Activated CD8-positive, alpha-beta memory T cell treated with anti-CD3 and anti-CD28 coated beads for 4 hours (primary cell): ENCODE measurements at places on chromosomes 16 and 17.

DNA sequence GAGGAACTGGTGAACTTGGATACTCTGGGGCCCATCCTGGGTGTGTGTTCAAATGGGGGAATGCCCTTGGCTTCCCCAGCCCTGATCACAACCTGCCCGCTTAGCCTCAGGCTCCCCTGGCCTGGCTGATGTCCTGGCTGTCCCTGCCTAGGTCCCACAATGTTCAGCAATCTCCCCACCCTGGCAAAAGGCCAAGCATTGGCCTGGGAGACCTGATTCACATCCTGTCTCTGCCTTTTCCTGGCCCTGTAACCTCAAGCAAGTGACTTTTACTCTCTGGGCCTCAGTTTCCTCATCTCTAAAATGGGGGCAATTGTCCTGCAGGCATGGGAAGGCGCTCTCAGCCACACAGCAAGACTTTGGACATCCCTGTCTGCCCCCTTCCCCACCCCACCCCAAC lies 14.4 kb downstream of the CPNE2 start:
- no peak for DNase-seq

DNA sequence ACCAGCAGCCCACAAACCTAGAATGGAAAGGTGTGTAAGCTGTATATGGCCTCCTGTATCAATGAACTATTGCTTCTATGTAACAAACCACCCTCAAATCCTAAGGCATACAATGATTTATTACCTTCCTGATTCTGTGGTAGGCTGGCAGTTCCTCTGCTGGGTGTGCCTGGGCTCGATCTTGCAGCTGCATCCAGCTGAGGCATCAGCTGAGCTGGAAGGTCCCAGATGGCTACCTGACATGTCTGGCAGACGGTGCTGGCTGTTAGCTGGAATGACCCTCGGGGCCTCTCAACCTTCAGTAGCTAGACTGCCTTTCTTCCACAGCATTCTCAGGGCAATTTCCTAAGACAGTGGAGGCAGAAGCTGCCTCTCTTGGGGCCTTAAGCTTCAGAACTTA lies 152.7 kb downstream of the RAB11FIP4 start:
- DNase-seq, result no peak

- no peak for DNase-seq
Measured at GRCh38 chr16:56607109-56607618, 1.2 kb upstream of the MT2A start.

- no peak for DNase-seq
Measured at GRCh38 chr17:33389504-33390135, 96.5 kb upstream of the ASIC2 start.

DNA sequence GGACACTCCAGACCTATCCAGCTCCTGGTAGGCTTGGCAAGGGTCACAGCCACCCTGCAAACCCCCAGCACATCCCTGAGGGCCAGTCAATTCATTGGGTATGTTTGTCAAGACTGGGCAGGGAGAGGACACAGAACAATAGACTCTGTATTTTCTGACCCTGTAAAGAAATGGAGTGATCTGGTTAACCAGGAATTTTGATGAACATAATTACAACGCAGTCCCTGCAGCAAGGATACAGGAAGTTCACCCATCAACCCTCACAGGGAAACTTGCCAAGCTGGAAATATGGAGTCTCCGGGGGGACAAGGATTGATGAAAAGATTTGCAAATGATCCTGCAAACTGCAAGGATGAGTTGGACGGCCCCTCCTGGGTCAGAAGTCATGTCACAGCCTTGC lies 126.1 kb upstream of the RCVRN start:
- no peak for DNase-seq

DNA sequence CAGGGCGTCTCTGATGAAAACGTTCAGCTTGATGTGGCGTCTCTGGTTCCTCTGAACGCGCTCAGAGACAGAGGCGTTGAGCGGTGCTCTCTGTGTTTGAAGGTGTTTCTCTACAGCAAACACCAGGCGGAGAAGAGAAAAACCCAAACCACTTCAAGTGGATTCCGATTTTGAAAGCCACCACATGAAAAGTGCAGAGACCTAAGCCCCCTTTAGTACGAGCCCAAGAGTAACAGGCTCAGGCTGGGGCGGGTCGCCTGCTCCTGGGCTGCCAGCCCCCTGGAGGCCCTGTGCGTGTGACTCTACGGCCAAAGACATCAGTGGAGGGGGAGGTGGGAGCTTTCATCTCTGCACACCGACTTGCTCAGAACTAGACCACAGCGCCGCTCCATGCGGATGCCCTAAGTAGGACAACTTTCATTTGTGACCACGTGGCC lies 328.4 kb downstream of the MAF start:
- peak; percentile 16 for DNase-seq

DNA sequence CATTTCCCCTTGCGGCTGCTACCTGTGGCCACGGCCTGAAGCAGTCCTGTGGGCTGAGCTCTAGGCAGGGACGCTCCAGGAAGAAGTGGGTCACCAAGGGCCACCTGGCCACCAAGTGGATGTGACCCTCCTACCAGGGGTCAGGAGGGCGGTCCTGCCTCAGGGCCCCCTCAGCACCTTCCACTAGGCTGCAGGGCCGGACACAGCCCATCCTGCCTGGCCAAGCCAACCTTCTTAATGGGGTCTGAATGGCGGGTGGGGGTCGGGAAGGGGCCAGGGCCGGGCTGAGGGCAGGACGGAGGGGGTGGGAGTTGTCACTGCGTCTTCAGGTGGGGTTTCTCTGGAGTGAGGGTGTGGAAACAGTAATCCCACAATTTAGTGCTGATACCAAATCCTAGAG lies 13.2 kb upstream of the MLKL start:
- DNase-seq, result no peak

- no peak for DNase-seq
Measured at GRCh38 chr16:50316848-50317630, 50.7 kb downstream of the ADCY7 start.

GRCh38 chr17:31308372-31309334 lies 5.2 kb downstream of the EVI2B start:
- no peak for DNase-seq

DNA sequence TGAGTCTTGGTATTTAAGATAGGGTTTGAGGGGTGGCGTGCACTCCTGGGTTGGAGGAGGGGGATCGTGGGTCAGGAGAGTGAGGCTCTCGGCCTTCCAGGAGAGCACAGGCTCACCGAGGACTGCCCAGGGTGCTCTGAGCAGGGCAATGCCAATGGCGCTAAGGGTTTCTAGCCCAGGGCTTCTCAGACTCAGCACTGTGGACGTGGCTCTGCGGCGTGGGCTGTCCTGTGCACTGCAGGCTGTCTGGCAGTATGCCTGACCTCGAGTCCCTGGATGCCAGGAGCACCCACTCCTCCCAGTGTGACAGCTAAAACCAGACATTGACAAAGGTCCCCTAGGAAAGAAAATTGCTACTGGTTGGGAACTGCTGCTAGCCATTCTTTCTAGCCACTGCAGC lies 37.2 kb upstream of the ENDOV start:
- no peak for DNase-seq

DNA sequence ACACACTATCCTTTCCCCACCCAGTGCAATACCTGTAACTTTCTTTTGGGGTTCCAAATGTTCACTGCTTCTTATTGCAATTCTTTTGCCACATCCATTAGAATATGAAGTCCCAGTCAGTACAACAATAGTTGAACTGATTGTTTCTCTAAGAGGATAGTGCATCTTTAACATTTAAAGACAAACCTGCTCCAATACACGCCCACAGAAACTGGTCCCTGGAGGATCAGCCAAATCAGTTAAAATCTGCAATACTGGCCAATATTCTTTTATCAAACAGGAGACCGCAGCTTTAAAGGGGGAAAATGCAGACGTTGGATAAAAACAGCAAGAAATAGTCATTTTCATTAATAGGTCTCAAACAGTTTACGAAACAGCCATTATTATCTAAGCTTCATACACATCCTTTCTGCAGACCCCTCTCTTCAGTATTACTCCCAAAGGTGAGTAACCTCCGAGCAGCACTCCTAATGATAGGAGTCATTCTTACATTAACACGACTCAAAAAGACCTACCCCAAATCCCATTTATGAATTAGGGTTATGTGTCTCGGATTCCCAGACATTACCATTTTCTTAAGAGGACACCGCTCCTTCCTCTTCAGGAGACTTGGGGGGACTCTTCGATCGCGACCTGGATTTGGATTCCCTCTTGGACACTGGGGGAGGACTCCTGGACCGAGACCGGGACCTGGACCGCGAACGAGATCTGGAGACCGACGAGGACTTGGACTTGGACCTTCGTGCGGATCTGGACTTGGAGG lies 1.4 kb downstream of the SRSF2 start:
- no peak for DNase-seq

- DNase-seq, result no peak
Measured at GRCh38 chr17:6508016-6508415, 48.3 kb downstream of the PITPNM3 start.

DNA sequence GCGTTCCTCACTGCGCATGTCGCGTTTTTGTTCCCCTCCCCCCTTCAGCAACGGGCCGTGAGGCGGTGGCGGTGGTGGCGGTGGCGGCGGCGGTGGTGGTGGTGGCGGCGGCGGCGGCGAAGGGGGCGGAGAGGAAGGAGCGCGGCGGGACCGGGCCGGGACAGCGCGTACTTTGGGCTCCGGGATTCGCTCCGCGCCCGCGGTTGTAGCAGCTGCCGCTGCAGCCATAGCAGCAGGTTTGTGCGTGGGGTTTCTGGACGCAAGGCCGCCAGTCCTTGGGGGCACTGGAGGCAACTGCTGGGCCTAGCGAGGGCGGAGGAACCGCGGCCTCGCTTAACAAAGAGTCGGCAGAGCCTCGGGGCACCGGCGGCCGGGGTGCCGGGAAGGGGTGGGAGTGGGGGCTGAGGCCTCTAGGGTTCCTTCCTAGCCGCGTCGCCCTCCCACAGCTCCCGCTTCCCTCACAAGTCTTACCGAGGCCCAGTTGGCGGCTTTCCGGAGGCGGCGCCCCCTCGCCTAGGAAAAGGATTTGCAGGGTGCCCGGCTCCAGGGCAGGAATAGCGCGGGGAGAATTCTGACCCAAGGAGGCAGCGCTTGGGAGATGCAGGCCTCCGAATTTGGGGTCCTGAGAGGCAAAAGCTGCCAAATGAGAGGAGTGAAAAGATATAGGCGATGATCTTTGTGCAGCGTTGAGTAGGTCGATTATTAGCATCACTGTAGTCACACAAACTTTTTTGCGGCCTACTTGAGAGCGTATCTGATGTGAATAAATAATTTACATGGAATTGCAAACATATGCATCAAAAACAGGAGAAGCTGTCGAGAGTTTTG lies at the start of gene DDX42:
TSS of gene DDX42 (plus strand) at position 30 of the 828 bp plus-strand sequence. CDS start 12,880 bp downstream, outside the sequence.
- peak; percentile 83 for DNase-seq

GRCh38 chr17:42975265-42975664 lies 4.6 kb downstream of the PTGES3L start:
- no peak for DNase-seq

GRCh38 chr17:37067555-37068111 lies 118.9 kb downstream of the AATF start:
- no peak for DNase-seq

DNA sequence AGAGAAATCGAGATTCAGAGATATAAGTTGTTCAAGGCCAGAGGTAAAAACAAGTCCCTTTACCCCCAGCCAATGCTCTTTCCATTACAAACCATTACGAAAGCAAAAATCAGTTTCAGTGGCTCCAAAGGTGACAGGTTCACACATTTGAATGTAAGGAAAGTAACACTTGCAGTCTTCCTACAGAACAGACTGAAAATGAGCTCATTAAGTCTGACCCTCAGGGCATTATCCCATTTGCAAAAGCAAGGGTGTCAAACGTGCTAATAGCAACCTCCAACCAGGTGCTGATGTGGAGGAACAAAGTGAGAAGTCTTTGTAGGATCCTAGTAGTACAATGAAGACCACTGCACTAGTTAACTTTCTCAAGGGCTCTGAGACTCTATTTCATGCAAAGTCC lies 65.2 kb downstream of the XPO6 start:
- no peak for DNase-seq

- peak; percentile 56 for DNase-seq
Measured at GRCh38 chr16:88703486-88704309, 2.5 kb downstream of the RNF166 start.

DNA sequence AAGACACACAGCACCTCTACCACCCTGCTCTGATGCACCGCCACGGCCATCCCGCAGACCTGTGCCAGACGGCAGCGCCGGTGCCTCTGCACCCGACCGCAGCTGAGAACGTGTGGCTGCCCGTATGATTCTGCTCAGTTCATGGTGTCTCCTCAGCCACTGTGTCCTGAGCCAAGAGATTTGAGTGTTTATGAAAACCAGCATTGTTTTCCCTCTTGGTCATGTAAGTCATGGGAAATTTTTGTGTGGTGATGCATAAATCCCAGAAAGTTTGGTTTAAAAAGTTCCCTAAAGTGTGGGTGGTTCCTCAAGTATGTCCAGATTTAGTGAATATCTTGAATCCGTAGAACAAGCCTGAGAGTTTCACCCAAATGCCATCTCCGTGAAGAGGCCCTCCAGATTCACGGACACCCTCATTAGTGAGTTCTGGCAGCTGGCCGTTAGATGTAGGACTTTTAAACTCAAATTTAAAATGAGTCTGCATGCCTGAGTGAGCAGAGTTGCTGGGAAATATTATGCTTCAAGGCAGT lies 57.6 kb downstream of the CDRT4 start:
- no peak for DNase-seq

GRCh38 chr17:29378500-29378899 lies 11.7 kb upstream of the TAOK1 start:
- no peak for DNase-seq

GRCh38 chr16:30902029-30902972 lies 5.9 kb downstream of the CTF1 start:
- no peak for DNase-seq

GRCh38 chr17:81865733-81866439 lies 5.3 kb downstream of the ARHGDIA start:
- no peak for DNase-seq

DNA sequence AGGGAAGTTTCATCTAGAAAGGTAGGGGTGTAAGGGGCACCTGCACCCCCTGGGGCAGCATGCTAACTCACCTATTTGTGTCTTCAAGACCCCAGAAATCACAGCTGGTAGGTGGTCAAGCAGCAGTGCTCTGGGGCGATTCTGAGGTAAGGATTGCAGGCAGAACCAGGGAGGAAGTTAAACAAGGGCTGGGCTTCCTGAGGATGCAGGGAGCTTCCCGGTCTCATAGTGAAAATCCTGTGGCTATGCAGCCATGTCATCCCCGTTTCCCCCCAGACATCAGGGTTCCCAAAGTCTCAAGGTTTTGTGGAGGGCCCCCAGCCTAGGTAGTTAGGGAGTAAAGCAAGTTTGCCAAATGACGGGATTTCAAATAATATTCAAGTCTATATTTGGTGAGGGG lies 78.5 kb downstream of the C16orf78 start:
- no peak for DNase-seq

DNA sequence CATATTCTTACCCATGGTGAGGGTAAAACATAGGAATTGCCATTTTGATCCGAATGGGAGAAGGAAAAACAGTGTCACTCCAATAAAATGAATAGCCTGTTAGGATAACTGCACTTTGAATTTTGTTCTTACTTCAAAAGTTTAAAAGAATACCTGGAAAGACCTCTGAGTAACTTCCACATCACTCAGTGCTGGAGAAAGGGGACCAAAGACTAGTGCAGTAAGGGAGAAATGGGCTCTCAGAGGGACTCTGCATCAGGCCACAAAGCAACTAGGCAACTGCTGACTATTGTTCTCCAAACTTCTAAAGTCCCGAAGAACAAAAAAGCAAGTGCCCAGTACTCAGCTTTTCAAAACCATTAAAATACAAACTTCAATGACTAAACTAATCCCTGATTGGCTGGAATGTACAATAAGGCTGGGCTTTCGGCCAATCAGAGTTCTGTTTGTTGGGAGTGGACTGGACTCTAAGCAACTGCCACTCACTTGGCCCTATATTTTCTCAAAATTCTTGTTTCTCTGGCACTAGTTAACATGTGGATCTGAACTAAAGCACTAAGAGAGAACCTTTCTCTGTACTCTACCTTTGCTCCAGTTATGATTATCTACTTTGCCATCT lies 6.2 kb downstream of the DNAJC7 start:
- DNase-seq, result no peak
